ENCODE measurements at places on chromosomes 7 and 10.

DNA sequence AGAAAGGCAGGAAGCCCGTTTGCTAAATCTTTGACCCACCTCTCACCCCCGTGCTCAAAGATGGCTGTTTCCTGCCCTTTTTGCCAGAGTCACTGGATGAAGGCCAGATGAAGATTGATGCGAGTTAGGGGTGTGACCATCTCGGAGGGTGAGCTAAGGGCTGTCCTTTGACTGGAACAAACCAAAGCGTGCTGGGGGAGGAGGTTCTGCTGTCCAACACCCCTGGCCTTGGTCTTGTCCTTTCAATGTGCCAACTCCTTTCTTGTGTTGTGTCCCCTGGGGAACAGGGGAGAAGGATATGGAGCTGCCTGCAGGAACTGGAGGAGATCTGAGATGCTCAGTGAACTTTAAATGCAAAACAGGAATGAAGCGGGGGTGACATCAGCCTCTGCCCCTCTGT, 90.3 kb upstream of the ADAM12 start:
- no peak for DNase-seq

GRCh38 chr7:3207387-3207902, 93.6 kb upstream of the SDK1 start:
- DNase-seq: no peak

DNA sequence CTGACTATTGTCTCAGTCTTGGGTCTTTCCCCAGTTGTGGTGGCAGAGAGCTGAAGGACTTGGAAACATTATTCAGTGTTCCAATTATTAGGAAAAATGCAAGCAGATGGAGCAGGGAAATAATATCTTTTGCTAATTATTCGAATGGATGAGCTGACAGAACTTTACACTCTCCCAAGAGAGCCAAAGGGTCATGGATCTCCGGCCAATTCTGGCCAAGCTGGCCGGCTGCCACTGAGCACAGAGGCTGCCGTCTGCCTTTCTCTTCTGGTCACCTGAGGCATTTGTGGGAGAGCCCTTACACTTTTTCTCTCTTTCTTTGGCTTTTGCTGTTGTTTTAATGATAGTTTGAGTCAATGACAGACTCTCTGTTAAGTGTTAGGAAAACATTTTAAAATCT, 22.2 kb upstream of the CNTNAP2 start:
- no peak for DNase-seq

- DNase-seq: no peak
These were observed 53.6 kb upstream of the AOAH start for GRCh38 chr7:36777855-36778254.

DNA sequence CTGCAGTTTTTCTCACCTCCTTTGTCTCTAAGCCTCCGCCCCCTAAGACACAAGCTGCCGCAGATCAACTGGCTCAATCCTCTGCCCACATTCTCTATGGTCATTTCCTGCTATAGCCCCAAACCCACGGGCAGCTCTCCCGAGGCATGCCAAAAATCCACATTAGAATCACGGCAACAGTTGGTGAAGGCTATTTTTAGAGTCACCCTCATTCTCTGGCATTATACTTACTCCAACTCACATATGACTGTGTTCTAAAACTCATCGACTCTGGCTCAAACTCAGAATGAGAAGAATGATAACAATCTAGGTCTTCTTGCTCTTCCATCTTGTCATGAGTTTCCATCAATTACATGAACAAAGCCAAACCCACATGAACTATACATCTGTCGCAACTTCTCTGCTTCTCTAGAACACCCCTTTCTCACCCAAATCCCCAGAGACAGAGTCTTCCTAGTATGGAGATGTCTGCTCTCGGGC, 10.9 kb upstream of the KIAA1549 start:
- no peak for DNase-seq

DNA sequence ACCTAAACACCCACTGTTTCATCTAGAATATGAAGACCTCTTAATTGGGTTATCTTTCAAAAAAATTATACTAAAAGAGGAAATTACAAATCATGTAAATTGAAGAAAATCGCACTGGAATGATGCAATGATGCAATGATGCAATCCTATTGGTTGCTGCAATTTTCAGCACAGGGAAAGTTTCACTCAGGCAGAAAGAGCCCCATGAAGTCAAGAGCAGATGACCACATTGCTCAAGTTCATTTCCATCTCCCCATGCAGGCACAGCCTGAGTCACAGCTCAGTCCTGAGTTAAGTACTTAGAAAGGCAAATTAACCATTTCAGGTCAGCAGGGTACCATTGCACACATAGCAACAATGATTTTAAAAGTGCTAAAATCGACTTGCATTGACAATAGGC, 180.3 kb upstream of the MYO3A start:
- DNase-seq: no peak

- DNase-seq: no peak
These were observed 4.4 kb downstream of the PLAU start for GRCh38 chr10:73915206-73915851.

DNA sequence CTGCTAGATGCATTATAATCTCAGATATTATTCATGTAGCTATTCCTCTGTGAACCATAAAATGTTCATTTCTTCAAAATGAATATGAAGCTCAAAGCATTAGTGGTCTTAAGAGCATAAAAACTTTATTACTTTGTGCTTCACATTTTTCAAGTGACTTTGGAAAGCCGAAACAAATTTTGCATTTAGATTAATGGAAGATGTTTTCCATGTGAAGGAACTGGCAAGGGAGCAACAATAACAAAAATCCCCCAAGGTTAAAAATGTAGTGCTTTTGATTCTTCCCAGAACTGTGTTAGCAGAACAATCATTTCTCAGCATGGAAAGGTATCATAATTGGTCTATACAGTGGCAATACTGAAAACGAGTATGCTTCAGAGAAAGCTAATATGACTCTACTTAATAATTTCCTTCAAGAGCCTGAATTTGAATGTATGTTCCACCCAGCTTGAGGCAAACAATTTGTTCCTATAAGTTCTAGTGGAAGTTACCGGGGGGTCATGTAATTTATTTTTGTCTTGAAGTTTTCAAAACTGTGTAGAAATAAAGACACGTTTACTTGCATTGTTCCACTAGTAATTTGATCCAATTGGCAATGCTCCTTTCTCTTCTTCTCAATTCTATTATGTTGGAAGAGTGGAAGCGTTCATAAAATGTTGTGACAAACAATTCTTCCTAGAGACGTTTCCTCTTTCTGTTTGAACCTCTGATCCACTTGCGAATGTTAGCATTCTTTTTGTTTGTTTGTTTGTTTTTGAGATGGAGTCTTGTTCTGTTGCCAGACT, 665.4 kb downstream of the AUTS2 start:
- DNase-seq: no peak

DNA sequence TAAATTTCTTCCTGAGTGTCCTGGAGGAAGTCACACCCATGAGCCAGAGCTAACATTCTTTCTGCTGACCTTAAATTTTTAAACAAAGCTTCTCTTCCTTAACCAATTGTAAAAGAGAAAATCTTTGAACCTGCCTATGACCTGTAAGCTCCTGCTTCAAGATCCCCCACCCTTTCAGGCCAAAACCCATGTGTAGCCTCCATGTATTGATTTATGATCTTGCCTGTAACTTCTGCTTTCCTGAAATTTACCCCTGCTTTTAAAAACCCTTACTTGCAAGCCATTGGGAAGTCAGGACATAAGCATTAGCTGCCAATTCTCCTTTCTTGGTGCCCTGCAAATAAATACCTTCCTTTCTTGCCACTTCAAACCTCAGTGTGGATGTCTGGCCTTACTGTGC, 68.5 kb upstream of the HECTD2 start:
- DNase-seq: no peak

DNA sequence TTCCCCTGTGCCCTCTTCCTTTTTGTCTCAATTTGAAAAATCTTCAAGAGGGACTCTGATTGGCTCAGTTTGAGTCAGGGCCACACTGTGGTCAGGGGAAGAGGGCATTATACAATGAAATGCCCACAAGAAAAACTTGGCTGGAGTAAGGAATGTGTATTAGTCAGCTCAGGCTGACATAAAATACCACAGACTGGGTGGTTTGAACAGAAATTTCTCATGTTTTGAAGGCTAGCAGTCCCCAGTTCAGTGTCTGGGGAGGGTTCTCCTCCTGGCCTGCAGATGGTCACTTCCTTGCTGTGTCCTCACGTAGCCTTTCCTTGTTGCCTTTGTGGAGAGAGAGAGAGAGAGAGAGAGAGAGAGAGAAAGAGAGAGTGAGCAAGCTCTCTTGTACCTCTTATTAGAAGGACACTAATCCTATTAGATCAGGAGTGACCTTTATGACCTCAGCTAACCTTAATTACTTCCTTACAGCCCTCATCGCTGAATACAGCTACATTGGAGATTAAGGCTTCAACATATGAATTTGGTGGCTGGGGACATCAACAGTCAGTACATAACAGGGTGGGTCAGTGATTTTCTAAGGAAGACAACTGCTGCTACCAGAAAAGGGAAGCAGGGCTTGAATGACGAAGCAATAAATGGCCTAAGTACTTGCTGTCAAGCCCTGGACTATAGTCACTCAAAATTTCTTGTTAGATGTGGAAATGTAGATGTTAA, 25.8 kb upstream of the FAM13C start:
- peak; percentile 90 for DNase-seq

- DNase-seq: no peak
These were observed 3.2 kb downstream of the GPC2 start for GRCh38 chr7:100173806-100174495.

DNA sequence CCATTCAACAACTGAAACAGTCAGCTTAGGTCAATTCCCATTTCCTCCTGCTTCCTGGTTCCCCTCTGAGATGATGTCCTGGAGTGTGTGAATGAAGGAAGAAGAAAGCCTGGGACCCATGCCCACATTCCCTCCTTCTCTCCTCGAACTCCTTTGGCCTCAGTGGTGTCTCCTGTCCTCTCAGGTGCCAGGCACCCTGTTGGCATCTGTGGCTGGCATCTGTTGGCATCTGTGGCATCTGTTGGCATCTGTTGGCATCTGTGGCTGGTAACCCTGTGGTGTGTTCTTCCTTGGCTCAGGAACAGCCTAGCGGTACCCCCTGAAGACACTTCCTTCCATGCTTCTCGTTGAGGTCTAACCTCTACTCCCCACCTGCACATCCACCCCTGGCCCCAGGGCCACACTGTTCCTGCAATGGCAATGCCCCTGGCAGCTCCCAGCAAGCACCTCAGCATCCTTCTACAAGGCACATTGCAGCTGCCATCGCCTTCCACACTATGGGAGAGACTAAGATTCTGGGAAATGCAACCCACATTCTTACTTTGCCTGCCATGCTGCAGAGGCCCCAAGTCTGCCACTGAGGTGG, 114.4 kb upstream of the NEBL start:
- no peak for DNase-seq

DNA sequence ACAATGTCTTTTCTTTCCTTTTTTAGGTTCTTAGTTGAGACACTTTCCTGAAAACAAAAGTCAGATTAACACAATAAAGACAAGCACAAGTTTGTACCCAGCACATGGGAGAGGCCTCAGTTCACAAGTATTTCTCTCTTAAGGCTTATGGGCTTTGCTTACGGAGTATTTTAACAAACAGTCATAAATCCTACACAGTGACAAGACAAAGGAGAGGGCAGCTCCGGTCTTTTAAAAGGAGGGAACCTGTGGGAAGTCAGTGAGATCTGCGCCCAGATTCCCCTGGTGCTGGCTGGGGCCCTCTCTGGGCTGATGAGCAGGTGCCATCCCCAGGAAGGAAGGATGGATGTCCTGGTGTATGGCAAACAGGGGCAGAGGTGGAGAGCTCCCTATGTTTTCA, 398.6 kb downstream of the ACTR3B start:
- DNase-seq: no peak

GRCh38 chr10:35940141-35941041, 298.3 kb upstream of the FZD8 start:
- peak; percentile 24 for DNase-seq

DNA sequence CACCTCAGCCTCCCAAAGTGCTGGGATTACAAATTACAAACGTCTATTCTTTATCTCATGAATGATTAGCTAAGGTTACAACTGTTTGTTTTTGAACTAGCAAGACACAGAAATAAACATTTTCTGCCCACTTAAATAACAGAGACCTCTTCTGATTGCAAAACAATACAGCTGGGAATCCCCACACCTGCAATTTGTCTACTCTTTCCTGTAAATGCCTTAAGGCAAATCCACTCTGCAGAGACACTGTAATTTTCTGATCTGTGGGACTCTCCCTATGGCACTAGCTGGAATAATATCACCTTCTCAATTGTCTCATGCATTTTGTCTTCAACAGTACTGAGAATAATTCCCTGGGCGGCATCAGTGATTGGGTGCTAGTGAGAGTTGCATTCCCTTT, 149.3 kb upstream of the FAM3C start:
- no peak for DNase-seq

GRCh38 chr7:70098133-70098561, 499.9 kb downstream of the AUTS2 start:
- DNase-seq: no peak

DNA sequence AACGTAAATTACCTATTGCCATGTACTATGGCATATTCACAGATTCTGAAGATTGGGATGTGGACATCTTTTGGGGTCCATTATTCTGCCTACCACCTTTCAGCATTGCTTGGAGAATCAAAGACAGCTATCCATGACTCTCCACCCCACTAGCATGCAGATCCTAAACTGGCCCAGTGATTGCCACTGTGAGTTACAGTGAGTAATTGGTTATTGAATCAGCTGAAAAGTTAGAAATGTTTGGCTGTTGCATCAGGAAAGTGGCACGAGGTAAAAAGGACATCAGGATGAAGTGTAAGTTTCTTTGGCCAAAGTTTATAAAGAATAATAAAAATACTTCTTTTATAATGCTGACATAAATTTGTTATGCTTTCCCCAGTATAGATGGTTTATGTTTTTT, 148.2 kb upstream of the ETV1 start:
- DNase-seq: no peak

DNA sequence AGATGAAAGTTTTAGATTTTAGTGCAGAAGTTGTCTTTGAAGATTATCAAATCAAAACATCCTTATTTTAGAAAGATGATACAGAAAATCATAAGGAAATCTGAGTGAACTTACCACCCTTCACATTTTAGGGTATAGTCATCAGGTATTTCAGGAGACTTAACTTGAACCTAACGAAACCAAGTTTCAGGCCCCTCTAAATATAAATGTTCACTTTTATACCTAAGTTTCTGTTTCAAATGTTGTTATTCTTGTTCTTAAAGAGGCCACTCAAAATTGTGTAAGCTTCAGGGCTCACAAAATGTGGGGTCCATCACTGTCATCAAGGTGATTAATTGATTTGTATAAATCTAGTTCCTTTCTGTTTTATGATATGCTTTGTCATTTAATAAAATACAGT, 216.2 kb downstream of the KIAA1217 start:
- no peak for DNase-seq

- DNase-seq: no peak
These were observed 809.2 kb downstream of the NXPH1 start for GRCh38 chr7:9242636-9243035.

- peak; percentile 80 for DNase-seq
These were observed 441 bp downstream of the BMI1 start for GRCh38 chr10:22321156-22321923.

DNA sequence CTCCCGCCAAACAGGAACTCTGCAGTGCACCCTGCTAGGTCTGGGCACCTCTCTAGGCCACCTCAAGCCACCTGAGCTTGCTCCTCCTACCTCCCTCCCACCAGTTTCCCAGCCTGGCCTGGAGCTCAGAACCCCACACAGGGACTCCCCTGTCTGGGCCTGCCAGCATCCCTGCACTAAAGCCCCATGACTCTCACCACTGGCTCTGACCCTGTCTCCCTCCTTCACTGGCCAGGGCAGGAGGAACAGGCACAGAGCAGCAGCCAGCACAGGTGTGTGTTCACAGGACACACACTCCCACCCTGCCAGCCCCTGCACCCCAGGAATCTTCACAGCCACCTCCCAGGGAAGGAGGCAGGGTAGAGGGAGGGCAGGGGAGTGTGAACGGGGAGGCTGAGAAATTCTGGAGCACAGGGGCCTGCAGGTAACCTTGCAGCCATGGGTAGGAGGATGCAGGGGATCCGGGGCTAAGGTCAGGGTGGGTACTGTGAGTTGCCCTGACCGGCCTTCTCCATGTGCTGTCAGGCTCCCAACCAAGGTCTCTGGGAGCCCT, 13.9 kb upstream of the ANTXRL start:
- DNase-seq: no peak
